ENCODE measurements at places on chromosomes 7 and 10. TPM values are rescaled to one million over a fixed set of nuclear protein-coding genes. Genes with fewer than 3 reads are reported as not detected.

The ACTL6B gene
- polyA plus RNA-seq, result not detected

The SPDYE9 gene
- not detected for polyA plus RNA-seq

The AKR1C3 gene
- polyA plus RNA-seq, result 0.43 TPM

The CPEB3 gene
- 0.28 TPM for polyA plus RNA-seq

The CASP7 gene
- 22.9 TPM for polyA plus RNA-seq

Measured in BJ (cell line).